Glomerular endothelial cell (primary cell): ENCODE measurements at places on chromosomes 3 and 15. TPM values are rescaled to one million over a fixed set of nuclear protein-coding genes. Genes with fewer than 3 reads are reported as not detected.

- DNase-seq, result no peak
These were observed 4.4 kb upstream of the PLSCR2 start for GRCh38 chr3:146473726-146474125.

DNA sequence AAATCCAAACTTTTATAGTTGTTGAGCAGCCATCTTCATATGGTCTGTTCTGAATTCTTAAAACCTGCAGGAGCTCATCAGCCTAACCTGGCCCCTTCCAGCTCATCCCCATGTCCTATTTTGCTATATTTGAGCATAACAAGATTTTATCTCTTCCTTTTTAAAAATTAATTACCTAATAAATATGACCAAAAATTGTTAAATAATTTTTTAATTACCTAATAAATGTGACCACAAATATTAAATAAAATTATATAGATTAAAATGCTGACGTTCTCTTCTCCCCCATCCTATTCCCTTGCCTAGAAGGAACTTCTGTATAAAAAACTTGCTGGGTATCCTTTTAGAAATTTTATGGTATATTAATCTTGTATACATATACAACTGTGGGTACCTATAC lies 43.7 kb downstream of the OXNAD1 start:
- no peak for DNase-seq

DNA sequence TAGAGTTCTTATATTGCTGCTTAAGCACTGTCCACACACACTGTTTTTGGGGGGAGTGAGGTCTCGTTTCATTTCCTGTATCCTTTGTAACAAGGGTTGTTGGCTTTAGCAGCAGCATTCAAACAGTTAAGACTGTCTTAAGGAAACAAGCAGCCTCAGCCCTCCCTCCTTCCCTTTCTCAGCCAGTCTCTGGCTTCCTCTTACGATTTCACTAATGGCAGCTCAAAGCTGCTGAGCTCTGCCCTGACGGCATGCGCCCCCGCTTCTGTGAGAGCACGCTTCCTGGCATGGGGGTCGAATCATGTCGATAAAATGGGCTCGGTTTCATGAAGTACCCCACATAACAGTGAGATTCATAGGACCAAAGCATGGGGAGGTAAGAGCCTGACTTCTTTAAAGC lies 105.0 kb downstream of the KLHL25 start:
- no peak for DNase-seq

DNA sequence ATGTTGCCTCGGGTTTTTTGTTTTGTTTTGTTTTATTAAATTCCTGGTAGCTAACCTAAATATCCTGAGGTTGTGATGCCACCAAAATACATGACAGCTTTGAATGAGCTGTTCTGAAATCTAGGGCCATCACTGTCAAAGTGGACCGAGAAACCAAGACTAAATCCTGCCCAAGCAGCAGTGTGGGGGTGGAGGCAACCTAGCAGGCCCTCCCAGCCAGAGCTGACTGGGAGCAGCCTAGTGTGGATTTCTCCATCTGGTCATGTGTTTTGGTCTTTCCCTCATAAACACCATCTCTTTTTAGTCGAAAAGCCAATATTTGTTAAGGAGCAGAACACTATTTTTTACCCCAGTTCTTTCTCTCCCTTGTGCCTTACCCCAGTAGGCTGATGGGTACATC lies 52.2 kb downstream of the LARS2 start:
- DNase-seq, result no peak

DNA sequence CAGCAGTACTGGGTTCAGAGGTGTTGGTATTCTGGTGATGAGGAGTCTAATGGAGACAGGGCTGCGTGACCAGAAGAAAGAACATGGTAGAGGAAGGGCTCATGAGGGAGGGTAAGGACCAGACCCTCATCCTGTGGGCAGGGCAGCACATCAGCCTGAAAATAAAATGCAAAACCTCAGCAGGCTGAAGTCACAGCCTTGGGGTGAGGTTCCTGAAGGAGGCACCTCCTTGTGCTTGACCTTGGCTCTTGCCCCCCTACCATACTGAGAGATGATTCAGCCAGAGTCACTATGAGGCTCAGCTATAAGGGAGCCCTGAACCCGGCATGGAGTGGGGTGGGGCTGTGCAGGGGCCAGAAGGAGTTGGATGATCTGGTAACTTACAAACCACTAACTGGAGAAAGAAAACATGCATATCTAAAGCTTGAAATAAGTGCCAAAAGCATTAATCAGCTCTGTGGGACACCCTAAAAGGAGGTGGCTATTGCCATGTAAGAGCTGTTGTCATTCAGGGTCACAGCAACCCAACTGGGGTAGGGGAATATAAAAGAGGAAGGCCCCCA lies 60.2 kb downstream of the CORO2B start:
- no peak for DNase-seq

- no peak for DNase-seq
These were observed 27.0 kb upstream of the KCTD6 start for GRCh38 chr3:58464866-58465265.

DNA sequence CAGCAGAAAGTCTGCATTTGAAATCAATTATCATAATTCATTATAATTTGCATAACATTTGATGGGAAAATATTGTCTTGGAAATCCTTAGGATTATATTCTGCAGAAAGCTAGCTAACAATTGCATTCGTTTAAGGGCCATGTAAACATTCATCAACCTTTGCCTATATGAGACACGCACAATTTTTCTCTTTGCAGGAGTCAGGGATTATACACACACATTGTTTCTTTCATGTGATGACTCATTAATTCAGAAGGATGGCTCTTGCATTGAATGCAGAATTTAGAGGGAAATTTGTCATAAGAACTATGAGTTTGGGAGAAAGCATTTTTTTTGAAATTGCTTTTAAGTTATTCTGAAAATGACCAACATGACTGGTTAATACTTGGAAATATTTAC lies 844.7 kb downstream of the DIPK2A start:
- no peak for DNase-seq

DNA sequence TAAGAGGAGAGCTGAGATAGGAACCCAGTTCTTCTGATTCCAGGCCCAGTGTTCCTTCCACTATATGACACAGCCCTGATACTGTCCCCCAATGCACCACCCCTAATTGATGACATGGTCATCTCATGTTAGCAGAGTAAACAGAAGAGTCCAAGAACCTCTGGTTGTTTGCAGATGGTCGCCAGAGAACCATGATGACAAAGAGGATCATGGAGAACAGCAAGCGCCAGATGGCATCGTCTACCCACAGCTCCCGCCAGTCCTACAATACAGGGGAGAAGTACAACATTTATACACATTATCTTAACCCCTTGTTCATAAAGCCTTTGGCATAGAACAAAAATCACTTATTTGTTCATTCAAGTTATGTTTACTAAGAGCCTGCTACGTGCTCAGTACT lies 18.5 kb upstream of the VPS39 start:
- no peak for DNase-seq

Gene VIPR1
- total RNA-seq, result 1.4 and 6.9 TPM in 2 replicates

Gene ACAN
- total RNA-seq, result 0.19 and 2.2 TPM in 2 replicates

- DNase-seq, result no peak
These were observed 11.5 kb downstream of the RNF168 start for GRCh38 chr3:196492080-196492479.

Gene LINGO1
- 0.18 TPM in 1 of 2 replicates, not detected in the other for total RNA-seq

DNA sequence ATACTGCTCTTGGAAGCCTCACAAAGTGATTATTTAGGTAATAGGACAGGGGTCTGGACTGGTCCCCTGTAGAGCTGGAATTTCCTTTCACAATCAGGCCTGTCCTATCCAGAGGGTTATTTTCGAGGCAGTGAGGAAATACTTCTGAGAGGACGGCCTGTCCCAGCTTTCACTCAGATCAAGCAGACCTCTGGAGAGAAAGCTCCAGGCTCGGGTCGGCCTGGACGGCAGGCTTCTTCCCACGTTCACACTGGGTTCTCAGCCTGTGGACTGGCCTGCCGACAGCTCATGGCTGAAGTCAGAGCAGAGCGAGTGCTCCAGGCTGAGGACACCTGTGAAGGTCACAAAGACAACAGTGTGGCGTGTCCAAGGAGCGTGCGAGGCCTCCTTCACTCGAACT lies 405.3 kb downstream of the VPS13C start:
- no peak for DNase-seq
